Adipose tissue (tissue), 3 donors: ENCODE measurements at places on chromosomes 4 and X. TPM values are rescaled to one million over a fixed set of nuclear protein-coding genes. Genes with fewer than 3 reads are reported as not detected.

HMX1 gene
- not detected for polyA plus RNA-seq

F9 gene
- not detected for polyA plus RNA-seq

CYLC1 gene
- polyA plus RNA-seq: not detected

ENPEP gene
- 1.4 TPM for polyA plus RNA-seq

LRCH2 gene
- polyA plus RNA-seq: 2.7 TPM

CDX4 gene
- not detected for polyA plus RNA-seq

HNRNPH2 gene
- 56.6 TPM for polyA plus RNA-seq

REELD1 gene
- polyA plus RNA-seq: 1.3 TPM
